ENCODE measurements at places on chromosomes 1 and 21. TPM values are rescaled to one million over a fixed set of nuclear protein-coding genes. Genes with fewer than 3 reads are reported as not detected.

Gene TFF2
- total RNA-seq: not detected

- H3K27me3 ChIP-seq: no peaks in the 10 kb centered on the region
- no peak for DNase-seq
- H3K4me1 ChIP-seq: peaks cover 21% of the 10 kb centered on the region
- peaks cover 24% of the 10 kb centered on the region for H3K36me3 ChIP-seq
- H3K27ac ChIP-seq: no peak overlapping the region
Observed at GRCh38 chr1:234395297-234395696, 22.0 kb downstream of the COA6 start.

Gene SH3BGR
- total RNA-seq: 1.9 TPM

DNA sequence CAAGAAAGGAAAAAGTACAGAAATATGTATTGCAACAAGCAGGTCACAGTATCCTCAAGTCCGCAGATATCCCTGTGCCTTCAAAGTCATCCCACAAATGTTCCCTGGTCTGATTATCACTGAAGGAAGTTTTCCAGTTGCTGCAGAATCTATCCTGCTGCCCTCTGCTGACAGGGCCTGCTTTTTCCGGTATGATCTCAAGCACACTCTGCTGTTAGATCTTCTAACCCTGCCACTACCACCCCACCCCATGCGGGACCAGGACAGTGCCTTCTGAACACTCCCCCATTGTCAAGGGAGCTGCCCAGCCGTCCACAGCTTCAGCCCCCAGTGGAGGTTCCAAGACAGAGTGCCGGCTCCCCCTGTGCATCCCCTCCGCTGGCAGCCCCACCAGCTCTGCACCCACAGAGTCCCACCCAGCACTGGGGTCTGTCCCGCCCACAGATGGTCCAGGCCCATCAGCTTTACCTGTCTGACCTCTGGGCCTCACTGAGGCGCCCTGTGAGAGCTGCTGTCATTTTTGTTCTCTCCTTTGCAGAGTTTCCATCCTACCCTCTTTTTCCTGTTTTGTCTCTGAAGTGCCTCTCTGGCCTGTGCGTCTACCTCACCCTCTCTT lies 27.9 kb downstream of the FAM163A start:
- H3K36me3 ChIP-seq: no peaks in the 10 kb centered on the region
- H3K27me3 ChIP-seq: peaks cover 4% of the 10 kb centered on the region
- H3K4me3 ChIP-seq: no peak overlapping the region
- no peak for DNase-seq
- H3K27ac ChIP-seq: no peak overlapping the region
- H3K4me1 ChIP-seq: no peaks in the 10 kb centered on the region

Gene ZCCHC17
- total RNA-seq: 23.7 TPM

GRCh38 chr1:156510709-156511108 lies 10.1 kb upstream of the MEF2D start:
- H3K27ac ChIP-seq: no peak overlapping the region
- H3K27me3 ChIP-seq: no peaks in the 10 kb centered on the region
- no peaks in the 10 kb centered on the region for H3K36me3 ChIP-seq
- peaks cover 50% of the 10 kb centered on the region for H3K4me1 ChIP-seq
- no peak for DNase-seq
- no peak overlapping the region for H3K4me3 ChIP-seq

DNA sequence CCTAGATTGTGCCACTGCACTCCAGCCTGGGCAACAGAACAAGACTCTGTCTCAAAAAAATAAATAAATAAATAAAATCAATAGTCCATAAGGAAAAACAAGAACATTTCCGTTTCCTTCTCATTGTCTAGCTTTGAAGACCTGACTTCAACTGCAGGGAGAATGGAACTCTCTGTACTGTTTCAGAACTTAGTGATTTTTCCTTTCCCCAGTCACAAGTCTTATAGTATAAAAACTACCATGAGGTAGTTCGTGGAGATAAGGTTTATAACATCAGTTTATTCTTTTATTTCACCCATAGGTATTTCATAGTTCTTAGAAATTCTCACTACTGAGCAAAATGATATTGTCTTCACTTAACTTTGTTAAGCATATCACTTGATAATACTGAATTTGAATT lies 11.4 kb upstream of the RWDD3 start:
- H3K36me3 ChIP-seq: no peaks in the 10 kb centered on the region
- no peak overlapping the region for H3K27ac ChIP-seq
- no peak overlapping the region for H3K4me3 ChIP-seq
- DNase-seq: no peak

DNA sequence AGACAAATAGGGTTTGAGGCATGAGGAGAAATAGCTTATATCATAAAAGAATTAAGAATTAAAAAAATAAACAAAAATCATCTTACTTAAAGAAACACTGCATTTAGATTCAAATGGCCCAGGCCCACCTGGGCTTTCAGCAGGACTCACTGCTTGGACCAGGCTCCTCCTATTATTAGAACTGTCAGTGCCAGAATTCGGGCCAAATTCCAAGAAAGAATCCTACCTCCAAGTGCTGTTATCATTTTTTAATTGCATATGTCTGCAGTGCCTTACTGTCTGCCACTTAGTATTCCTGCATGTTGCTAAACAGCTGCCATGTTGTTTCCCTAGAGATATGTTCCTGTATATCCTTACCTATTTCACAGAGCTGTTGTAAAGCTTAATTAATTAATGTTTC lies 112.0 kb downstream of the BARHL2 start:
- H3K4me1 ChIP-seq: no peaks in the 10 kb centered on the region
- H3K4me3 ChIP-seq: no peak overlapping the region
- DNase-seq: no peak
- peaks cover 2% of the 10 kb centered on the region for H3K27me3 ChIP-seq
- no peak overlapping the region for H3K27ac ChIP-seq

GRCh38 chr1:160724465-160725242 lies 13.0 kb upstream of the CD48 start:
- no peaks in the 10 kb centered on the region for H3K27me3 ChIP-seq
- H3K4me3 ChIP-seq: no peak overlapping the region
- H3K4me1 ChIP-seq: peaks cover 26% of the 10 kb centered on the region
- H3K36me3 ChIP-seq: peaks cover 1% of the 10 kb centered on the region
- H3K27ac ChIP-seq: peak overlapping the region; percentile 45
- peak; percentile 73 for DNase-seq
